ENCODE measurements at places on chromosomes 1 and 21. TPM values are rescaled to one million over a fixed set of nuclear protein-coding genes. Genes with fewer than 3 reads are reported as not detected.

DNA sequence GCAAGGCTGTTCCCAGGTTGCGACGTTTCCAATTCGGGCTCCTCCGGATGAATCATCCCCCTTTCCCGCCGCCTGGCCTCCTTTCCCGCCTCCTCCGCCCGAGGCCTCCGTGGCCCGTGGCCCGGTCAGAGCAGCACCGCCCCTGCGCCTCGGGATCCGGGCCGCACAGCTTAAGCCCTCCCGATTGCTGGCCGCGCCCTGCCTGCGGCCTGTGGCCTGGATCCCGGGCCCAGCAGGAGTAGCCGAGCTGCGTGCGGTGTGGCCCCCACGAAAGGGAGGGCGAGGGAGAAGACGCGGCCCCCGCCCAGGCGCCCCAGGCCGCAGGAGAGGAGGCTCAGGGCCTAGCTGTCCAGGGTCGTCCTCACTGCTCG lies 1.0 kb downstream of the TMEM200B start:
- peak; percentile 92 for DNase-seq

GRCh38 chr21:45051580-45052434 lies 22.6 kb upstream of the ADARB1 start:
- no peak for DNase-seq

DNA sequence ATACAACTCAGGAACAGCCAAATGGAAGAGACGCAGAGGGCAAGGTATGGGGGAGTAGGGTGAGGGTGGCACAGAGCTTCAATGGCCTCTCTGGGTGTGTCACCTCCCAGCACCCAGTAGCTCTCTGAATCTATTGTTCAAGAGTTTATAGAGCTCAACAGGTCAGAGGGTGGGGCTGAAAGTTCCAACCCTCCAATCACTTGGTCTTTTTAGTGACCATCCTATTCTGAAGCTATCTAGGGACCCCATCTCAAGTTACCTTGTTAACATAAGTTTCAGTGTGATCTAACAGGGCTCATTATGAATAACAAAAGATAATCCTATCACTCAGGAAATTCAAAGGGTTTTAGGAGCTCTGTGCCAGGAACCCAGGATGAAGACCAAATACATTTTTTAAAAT lies 31.2 kb upstream of the ZNF697 start:
- no peak for DNase-seq

Gene LCE1E
- 0.08 TPM for polyA plus RNA-seq

Gene APOBEC4
- polyA plus RNA-seq = not detected

Gene MARK1
- 1.1 TPM for polyA plus RNA-seq

Gene THEM5
- polyA plus RNA-seq = not detected

- no peak for DNase-seq
These were observed 39.8 kb downstream of the UBE2G2 start for GRCh38 chr21:44761747-44762208.

Gene ALG14
- 3.5 TPM for polyA plus RNA-seq

- DNase-seq = no peak
These were observed 93.8 kb downstream of the ROR1 start for GRCh38 chr1:63867429-63868176.

DNA sequence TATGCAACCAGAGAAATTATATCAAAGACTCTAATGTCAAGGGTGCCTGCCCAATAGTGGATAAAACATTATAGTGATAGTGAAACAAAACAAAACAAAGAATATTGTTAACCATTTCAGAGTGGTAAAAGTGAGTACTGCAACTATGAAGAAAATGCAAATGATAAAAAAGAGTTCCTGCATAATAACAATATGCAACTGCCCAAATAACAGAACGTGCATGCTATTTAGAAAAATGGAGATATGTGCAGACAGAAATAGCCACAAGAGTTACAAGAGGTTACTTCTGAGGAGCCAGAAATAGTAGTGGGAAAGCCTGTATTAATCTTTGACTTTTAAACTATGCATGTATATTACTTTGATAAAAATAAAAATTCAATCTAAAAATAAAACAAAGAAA lies 302.5 kb downstream of the NEGR1 start:
- no peak for DNase-seq

DNA sequence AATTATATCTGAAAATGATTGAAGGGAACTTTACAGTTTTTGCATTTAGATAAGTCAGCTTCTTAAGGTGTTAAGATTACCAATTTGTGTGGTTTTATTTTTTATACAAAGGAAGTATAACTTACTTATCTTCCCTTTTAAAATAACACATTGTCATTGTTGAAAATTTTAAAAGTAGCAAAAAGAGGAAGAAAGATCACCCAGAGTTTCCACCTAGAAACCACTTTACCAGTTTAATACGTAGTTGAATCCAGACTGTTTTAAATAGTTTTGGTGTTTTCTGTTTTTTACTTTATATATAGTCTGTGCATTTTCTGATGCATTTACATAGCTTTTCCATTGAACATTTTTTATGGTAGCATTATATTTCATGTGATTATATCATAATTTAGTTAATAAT lies 6.1 kb downstream of the CCDC18 start:
- no peak for DNase-seq

Gene JAM2
- polyA plus RNA-seq = 2.3 TPM

- peak; percentile 65 for DNase-seq
These were observed 27.2 kb downstream of the HSPG2 start for GRCh38 chr1:21909787-21910503.

- DNase-seq = no peak
These were observed 20.1 kb downstream of the SIM2 start for GRCh38 chr21:36718951-36719501.

DNA sequence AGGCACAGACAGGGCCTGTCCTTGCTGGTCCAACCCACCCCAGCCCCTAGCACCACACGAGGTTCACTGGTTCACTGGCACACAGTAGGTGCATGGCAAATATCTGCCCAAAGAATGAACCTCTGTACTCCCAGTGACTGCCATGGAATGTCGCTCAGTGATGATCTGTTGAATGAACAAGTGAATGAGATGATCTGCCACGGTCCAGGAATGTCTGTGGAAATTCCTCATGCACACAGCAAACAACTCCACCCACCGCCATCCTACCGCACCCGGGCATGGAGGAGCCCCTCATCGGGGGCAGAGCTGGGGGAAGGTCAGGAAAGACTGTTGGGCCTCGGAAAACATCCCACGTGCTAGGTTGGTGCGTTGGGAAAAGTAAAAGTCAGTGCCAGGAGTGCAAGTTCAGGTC lies 1.7 kb downstream of the HSPG2 start:
- DNase-seq = no peak

Gene EDARADD
- polyA plus RNA-seq = 0.05 TPM

GRCh38 chr1:37157634-37158033 lies 123.3 kb upstream of the GRIK3 start:
- no peak for DNase-seq

Gene RAP1GAP
- 0.02 TPM for polyA plus RNA-seq

Gene SLC1A7
- polyA plus RNA-seq = 0.09 TPM

Gene TNFRSF18
- polyA plus RNA-seq = not detected

- DNase-seq = no peak
These were observed 21.7 kb upstream of the KIRREL1 start for GRCh38 chr1:157971769-157972168.

- no peak for DNase-seq
These were observed 35.8 kb downstream of the DYRK1A start for GRCh38 chr21:37402251-37402867.

Gene MIXL1
- 0.08 TPM for polyA plus RNA-seq

- DNase-seq = no peak
These were observed 64.9 kb downstream of the TNR start for GRCh38 chr1:175678471-175678870.

DNA sequence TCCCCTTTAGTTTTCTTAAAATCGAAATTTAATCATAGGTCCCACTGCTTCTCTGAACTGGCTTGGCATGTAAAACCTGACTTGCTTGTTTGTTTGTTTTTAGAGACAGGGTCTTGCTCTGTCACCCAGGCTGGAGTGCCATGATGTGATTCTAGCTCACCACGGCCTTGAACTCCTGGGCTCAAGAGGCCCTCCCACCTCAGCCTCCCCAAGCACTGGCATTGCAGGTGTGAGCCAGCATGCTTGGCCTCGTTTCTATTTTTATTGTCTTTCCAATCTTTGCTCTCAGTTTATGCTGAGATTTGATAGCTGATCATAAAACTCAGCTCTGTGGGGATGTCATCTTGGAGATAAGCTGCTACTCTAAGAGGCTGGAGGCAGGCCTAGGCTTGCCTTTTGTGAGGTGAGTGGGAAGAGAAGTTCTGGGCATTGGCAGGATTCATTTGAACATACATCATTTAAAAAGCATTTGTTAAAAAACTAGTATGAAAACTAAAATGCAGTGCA lies 51.5 kb upstream of the GCLM start:
- DNase-seq = peak; percentile 72

- no peak for DNase-seq
These were observed 42.5 kb downstream of the SLC9C2 start for GRCh38 chr1:173560285-173560880.

DNA sequence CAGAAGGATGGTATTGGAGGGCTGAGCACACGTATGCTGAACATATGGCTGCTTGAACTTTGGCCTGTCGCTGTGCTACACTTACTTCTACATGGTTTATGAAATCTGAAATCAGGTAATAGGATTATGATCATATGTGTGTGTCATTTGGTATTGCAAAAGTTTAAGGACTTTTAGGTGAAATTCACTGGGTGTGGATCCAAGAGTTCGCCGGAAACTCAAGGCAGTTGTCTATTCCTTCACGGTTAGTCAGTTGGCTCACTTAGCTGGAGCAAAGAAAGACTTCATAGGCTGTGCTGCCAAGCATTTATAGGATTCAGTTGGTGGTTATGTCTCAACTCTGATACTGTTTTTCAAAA lies 927 bp downstream of the UAP1 start:
- DNase-seq = peak; percentile 73

Gene IQGAP3
- 2.7 TPM for polyA plus RNA-seq

- DNase-seq = no peak
These were observed 4.7 kb downstream of the FRRS1 start for GRCh38 chr1:99761774-99762173.

Gene KRTAP10-5
- polyA plus RNA-seq = not detected

- no peak for DNase-seq
These were observed 303.7 kb upstream of the RRP15 start for GRCh38 chr1:217981430-217981829.

- DNase-seq = peak; percentile 30
These were observed 34.0 kb upstream of the ADGRL4 start for GRCh38 chr1:79040424-79041082.

GRCh38 chr21:40070871-40071270 lies 203.6 kb downstream of the PCP4 start:
- no peak for DNase-seq

- DNase-seq = no peak
These were observed 17.6 kb upstream of the PARP1 start for GRCh38 chr1:226425431-226426031.

DNA sequence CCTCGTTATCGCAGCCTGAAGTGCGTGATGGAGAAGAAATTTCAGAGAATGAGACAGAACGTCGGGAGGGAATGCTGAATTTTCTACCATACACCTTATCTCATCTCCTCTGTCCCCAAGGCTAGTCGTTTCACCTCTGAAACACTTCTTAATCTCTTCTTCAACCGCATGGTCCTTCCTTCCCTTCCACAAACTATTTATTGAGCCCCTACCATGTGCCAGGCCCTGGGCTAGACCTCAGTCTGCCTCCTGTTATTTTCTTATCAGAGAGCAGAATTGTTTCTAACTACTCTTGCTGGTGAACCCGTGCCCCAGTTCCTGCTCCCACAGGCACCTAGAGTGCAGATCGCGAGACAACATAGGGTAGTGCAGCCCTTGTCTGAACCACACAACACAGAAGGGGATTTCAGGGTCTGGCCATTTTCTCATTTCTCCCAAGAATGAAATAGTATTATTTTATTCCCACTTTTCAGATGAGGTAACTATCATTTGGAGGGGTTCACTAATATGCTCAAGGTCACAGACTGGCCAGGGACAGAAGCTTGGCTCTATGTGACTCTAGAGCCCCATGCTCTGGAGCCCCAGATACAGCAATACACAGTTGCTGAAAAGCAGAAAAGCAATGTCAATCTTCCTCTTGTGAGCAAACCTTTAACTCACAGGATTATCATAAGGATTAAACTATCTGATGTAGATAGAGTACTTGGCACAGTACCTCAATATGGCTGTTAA lies 598 bp upstream of the ADIPOR1 start:
- DNase-seq = no peak

DNA sequence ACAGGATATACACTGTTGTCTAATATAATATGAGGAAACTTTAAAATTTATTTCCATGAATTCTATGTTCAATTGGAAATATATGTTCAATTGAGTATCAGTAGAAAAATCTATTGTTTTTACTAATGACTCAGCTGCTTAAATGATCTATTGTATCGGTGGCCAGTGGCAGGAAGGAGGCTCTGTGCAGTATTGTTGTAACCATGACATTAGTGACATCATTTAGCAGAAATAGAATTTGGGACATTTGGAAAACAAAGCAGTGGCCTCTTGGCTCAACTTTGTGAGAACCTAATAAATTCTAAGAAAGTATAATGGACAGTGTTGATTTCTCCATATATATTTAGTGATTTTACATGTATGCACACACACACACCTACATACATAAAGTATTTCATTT lies 257.4 kb downstream of the PDE4B start:
- no peak for DNase-seq

GRCh38 chr1:44270686-44271628 lies 57.7 kb downstream of the DMAP1 start:
- DNase-seq = no peak

DNA sequence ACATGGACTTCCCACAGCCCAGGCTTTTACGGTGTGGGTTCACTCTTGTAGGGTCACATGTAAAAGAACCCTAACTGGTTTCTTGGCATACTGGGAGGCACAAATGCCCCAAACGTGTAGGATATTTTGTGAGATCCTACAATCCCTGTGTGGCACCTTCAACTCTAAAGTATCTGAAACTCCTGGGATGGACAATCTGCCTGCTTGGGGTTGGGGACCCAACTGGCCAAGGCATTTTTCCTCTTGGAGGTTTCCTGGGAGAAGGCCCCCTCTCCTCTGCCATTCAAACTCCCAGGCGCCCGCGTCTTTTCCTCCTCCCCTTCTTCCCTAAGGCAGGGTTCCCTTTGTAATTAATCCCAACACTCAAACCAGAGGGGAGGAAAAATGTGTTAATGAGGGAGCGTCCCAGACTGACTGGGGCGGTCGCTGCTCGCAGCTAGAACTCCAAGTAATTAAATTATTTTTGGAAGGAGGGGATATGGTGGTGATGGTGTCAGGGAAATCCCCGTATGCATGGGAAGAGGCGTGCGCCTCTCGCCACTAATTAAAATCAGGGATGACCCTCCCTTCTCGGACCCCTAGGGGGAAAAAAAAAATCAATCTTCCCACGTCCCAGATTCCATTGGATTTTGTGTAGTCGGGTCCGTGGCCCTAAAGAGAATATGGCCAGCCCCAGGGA lies 681 bp upstream of the VANGL2 start:
- DNase-seq = no peak

Gene CAP1
- 744 TPM for polyA plus RNA-seq

DNA sequence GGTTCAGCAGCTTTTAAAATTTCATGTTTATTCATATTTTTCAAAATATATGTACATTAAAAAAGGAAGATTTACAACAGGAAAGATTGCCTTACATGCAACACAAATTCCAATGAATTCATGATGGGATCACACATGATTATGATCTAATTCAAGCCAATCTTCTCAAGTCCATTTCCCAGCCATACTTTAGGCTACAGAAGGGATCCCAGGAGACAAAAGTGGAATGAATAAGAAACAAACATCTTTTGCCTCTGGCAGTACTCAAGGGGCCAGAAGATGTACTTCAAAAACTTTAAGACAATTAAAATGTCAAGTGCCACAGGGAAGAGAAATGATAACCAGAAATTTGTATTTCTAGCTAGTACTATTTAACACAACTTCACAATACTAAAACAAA lies 10.2 kb upstream of the SH2D5 start:
- DNase-seq = no peak
